AG09319 (cell line): ENCODE measurements at places on chromosomes 5 and 9.

DNA sequence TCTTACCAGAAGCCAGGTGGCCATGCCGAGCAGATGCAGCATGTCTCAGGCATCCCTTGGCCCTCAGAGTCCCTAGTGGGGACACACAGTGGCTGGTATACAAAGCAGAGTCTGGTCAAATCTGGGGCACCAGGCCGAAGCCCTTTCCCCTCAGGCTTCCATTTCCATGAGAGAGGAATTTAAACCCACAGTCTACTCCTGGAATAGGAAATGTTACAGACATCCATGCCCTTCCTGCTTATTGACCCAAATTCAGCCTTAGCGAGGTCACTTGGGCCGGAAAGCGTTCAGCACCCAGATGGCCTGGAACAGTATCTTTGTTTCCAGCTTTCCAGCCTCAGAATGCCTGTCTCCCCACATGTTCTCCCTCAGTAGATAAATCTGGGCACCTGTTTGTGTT, 131.7 kb downstream of the PIP5K1B start:
- DNase-seq: no peak

DNA sequence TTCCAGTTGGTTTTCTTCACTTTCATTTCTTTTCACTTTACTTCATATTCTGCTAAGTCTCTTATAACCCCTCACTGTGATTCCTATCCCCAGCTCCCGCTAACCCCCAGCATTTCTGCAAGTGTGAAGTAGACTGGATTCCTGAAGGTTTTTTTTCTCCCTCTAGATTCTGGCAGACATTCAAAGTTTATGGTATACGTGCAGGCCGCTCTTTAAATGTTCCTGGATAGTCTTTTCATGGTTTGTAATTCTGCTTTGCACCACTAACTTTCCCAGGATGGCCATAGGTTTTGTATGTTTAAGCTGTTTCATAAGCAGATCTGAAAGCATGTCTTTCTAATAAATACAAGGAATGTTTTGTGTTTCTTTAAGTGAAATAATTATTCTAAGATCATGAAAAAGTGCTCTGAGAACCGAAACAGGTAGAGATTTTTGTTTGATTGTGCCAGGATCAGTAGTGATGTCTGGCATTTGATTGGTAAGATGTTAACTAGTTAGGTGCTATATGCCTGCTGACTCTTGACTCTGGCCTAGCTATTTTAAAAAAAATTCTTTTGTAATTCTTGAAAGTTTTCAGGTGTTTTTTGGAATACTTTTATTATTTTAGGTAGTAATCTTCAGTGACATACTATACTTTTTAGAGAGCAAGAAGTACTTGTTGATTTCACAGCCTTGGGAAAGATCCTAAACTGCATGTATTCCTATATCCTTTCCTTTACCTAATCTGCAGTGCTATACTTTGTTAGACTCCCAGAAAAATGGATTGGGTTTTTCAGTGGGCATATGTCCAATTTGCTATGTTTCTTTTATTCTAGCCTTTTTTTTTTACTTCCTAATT, 29.7 kb downstream of the CNOT6 start:
- DNase-seq: no peak

GRCh38 chr9:132164604-132165362, 2.9 kb downstream of the NTNG2 start:
- no peak for DNase-seq

DNA sequence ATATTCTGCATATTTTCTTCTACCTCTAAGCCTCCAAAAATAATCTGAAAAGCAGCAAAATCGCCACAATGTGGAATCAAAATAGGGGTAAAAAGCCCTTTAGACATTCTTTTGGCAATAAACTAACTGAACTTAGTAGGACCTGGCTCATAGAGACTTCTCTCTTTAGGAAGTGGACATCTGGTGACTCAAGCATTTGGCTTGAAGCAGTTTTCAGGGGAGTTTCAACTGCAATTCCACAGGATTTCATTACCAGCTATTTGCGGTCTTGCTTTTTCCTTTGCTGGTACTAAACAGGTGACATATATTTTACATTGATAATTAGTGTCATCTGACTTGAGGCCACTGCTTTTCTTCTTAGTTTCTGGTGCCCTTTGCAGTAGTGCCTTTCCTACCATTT, 173.2 kb upstream of the FBN2 start:
- no peak for DNase-seq

DNA sequence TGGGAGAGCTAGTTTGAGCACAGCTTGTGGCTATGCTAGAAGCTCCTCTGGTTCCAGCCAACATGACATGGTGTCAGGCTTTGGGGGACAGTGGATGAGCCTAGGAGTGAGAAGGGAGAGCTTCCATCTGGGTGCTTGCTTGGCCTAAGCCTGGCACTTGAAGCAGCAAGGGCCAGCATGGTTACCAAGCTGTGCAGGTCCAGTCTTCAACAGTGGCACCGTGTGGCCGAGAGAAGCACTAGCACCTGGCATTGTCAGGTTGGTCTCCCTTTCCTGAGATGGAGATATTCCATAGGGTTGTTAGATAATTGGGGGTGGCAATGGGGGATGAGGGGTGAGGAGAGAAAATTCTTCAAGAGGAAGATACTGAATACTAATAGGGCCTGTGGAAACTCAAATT, 261.9 kb downstream of the PBX3 start:
- no peak for DNase-seq

- no peak for DNase-seq
Measured at GRCh38 chr5:143011585-143011984, 241.4 kb downstream of the ARHGAP26 start.

- DNase-seq: no peak
Measured at GRCh38 chr9:114845373-114845772, 39.5 kb upstream of the TNFSF15 start.

DNA sequence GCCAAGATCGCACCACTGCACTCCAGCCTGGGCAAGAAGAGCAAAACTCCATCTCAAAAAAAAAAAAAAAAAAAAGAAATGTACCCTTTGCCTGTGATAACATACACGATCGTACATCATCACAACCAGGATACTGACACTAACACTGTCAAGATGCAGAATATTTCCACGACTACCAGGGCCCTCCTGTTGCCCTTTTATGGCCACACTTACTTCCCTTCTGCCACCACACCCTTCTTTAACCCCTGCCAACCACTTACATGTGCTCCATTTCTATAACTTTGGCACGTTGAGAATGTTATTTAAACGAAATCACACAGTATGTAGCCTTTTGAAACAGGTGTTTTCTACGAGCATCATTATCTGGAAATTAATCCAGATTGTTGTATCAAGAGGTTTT, 69.0 kb upstream of the OTULINL start:
- no peak for DNase-seq

- DNase-seq: no peak
Measured at GRCh38 chr5:57532513-57533497, 50.2 kb upstream of the ACTBL2 start.

DNA sequence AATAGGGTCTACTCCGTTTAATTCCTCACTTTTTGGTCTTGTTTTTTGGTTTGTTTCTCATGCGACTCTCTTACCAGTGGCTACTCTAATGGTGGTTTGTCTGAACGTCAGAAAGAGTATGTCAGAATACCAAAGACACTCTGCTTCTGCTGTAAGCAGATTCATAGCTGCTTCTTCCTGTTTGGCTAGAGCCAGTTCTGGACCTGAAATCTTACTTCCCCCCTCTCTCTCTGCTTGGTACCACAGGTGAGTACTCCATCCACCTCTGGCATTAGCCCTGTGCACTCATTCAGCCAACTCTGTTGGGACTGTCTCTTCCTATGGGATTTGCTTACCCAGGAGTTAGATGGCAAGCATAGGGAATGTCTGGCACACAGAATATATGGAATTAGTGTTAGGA, 6.6 kb downstream of the ZCCHC7 start:
- no peak for DNase-seq

DNA sequence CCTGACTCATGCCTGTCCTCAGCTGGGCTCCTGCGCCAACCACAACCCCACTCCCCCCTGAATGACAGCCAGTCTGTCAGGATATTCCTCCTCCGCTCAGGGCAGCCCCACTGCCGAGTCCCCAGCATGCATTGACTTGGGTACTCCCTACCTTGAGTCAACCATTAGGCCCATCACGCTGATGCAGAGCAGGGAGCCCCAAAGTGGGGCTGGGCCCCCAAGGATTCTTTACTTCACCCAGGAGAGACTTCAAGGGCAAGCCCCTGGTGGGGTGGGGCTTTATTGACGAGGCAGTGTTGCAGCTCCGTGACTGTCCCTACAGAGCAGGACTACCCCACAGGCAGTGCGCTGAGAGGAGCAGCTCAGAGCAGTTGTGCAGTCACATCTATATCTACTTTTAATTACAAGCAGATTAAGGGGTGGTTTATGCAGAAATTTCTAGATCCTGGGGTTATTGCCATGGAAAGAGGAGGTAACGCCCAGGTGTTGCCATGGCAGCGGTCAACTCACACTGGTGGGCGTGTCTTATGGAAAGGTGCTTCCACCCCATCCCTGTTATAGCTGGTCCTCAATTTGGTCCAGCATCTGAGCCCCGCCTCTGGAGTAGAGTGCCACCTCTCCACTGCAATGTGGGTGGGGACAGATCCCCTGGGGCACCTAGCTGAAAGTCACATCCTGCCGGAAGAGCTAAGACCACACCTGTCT, 32.1 kb upstream of the FCN1 start:
- DNase-seq: no peak
